ENCODE measurements at places on chromosomes 2 and 18. TPM values are rescaled to one million over a fixed set of nuclear protein-coding genes. Genes with fewer than 3 reads are reported as not detected.

DNA sequence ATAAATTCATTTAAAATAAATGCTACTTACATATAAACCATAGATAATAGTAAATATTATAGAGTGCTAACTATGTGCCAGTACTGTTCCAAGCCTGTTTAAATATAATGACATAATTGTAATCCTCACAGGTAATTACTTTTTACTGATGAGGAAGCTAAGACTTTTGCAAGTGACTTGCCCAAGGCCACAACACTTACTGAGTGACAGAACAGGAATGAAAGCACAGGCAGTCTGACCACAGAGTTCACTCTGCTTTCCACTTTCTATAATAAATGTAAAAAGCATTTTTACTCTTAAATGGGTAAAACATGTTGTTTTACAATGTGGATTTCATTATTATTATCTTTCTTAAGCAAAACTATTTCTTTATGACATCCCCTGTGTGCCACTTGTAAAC, 537.8 kb upstream of the SLC39A10 start:
- no peak for DNase-seq

DNA sequence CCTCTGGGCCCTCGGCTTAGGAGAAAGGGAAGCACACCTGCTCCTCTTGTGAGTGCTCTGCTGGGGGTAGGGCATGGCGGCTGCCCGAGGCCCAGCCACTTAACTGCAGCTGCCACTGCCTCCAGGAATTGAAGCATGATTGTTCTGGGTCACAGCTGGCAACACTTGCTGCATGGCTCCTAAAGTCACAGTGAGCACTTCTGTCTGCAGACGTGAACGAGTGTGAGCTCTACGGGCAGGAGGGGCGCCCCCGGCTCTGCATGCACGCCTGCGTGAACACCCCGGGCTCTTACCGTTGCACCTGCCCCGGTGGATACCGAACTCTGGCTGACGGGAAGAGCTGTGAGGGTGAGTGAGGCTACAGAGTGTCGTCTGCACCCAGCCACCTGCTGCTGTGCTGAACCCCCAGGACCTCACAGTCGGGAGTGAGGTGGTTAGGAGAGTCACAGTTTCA, 44.4 kb downstream of the FBLN7 start:
- DNase-seq = no peak

DNA sequence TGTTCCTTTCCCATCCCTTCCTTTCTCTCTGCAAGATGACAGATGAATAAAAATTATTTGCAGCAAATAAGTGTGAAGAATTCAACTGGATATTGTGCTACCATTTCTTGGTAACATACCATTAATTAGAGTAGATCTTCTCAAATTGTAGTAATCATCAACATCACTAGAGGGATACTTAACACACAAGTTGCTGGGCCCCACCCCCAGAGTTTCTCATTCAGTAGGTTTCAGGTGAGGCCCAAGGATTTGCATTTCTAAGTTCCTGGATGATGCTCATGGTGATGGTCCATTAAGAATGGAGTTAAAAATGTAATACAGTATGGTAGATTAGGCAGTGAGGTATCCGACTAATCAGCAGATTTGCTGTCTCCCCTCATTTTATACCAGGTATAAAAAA, 594.0 kb downstream of the ERBB4 start:
- DNase-seq = no peak

- no peak for DNase-seq
These were observed 101.7 kb upstream of the ZNF521 start for GRCh38 chr18:25453556-25454269.

- no peak for DNase-seq
These were observed 36.7 kb downstream of the EN1 start for GRCh38 chr2:118810766-118811165.

DNA sequence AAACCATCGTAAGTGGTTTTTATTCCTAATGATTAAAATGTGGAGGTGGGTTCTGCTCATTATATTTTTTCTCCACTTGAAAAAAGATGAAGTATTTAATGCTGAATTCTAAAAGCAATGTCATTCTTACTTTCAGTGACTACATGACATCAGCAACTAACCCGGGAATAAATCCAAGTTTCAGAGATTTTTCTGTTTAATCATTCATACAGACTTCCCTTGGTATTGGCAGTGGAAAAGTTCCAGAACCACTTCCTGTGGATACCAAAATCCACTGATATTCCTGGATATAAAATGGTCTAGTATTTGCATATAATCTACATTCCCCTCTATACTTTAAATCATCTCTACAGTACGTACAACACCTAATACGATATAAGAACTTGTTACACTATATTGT, 128.6 kb downstream of the ZNF532 start:
- no peak for DNase-seq

GRCh38 chr2:1455466-1455865, 42.2 kb downstream of the TPO start:
- peak; percentile 76 for DNase-seq

DNA sequence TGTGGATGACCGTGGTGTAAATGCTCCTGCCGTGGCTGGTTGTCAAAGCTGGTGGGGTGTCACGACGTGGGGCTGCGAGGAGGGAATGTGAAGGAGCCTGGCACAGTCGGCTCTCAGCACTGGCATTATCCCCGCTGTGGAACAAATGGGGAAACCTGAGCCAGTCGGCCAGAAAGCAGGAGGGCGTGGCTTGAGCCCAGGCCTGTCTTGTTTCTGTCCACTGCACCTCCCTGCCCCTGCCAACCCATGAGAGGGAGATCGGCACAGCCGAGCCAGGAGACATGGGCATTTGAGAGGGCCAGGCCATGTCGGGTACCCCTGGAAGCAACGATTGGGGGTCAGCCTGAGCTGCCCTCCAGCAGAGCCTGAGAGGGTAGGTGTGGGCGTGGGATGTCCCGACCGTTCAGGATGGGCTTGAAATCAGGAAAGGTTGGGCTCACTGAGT, 44.5 kb downstream of the PDIA6 start:
- DNase-seq = peak; percentile 68

The KCNE4 gene
- 1.7 TPM for total RNA-seq

The C2orf80 gene
- not detected for total RNA-seq

The SLC5A7 gene
- total RNA-seq = not detected

The FBLN7 gene
- total RNA-seq = 1.00 TPM

The SCYGR3 gene
- total RNA-seq = not detected

The DOK6 gene
- total RNA-seq = 10.6 TPM

The CCDC142 gene
- 8.0 TPM for total RNA-seq

Measured in cardiac septum (tissue), 1 donor.